ENCODE measurements at places on chromosomes 5 and 9.
A peak's percentile ranks its signal among the peaks of the same experiment; 100 is the strongest.

DNA sequence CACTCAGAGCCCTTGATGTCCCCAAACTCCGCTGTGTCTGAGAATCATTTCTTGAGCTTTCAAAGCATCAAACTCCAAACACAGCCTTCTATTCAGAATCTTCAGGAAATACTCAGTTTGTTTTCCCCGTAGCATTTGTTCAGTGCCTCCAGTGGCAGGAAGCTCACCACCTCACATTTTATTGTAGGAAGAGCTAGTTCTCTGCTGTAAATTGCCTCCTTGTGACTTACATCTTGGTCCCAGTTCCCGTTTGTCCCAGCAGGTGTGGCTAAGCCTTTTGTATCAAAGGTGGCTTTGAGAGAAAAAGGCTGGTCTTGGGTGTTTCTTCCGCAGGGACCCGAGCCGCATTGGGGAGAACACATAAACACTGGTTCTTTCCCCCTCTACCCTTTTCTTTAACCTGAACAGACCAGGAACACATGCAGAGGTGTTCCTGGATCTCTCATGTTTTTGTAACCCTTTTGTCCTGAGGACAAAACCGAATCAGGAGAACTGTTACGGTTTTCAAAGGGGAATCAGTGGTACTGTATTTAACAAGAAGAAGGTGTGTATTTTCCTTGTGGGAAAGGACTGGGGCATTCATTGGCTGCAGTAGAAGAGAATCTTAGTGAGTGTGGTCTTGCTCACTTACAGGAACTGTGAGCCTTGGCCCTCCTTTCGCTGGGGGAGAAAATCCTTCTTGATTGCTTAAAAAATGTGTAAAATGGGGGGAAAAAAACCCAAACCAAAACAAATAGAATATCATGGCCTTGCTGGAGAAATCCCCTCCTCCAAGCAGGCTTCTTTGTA, 1.9 kb downstream of the OSMR start:
- DNase-seq, result no peak

DNA sequence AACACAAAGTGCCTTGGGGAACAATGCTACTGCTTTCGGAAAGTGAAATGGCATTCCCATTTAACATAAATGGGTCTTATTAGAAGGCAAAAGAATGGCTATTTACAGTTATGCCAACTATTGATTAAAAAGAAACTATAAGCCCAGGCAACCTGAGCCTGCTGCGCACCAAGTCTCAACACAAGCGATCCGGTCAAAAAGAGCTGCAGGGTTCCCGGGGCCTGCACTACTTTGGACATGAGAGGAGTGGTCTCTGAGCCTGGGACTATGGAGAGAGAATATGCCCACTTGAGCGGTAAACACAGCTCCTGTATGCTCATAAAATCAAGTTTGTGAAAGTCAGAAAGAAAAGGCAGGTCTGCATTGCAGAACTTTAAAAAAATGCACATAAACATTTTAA, 660.7 kb downstream of the EFNA5 start:
- no peak for DNase-seq

DNA sequence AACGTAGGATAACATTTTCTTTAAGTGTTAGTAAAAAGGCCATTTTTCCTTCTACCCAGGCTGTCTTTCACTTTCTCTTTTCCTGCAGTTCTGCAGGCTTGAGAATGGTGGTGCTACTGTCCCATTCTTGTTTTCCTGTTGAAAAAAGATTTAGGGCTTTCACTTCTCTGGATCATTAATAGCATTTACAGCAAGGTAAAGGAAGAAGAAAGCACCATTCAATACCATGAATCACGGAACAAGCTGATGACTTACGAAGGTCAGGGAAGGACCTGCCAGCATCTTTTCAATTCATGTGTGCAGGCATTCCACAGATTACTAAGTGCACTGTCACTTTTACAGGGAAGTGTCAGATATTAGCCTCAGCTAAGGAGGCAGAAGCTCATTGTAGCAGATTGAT, 292.8 kb downstream of the YTHDC2 start:
- DNase-seq, result peak; percentile 2

- DNase-seq, result no peak
These were observed 102.5 kb upstream of the SLC44A1 start for GRCh38 chr9:105141976-105142250.

- no peak for DNase-seq
These were observed 49.9 kb downstream of the ADAMTS12 start for GRCh38 chr5:33841891-33842290.

DNA sequence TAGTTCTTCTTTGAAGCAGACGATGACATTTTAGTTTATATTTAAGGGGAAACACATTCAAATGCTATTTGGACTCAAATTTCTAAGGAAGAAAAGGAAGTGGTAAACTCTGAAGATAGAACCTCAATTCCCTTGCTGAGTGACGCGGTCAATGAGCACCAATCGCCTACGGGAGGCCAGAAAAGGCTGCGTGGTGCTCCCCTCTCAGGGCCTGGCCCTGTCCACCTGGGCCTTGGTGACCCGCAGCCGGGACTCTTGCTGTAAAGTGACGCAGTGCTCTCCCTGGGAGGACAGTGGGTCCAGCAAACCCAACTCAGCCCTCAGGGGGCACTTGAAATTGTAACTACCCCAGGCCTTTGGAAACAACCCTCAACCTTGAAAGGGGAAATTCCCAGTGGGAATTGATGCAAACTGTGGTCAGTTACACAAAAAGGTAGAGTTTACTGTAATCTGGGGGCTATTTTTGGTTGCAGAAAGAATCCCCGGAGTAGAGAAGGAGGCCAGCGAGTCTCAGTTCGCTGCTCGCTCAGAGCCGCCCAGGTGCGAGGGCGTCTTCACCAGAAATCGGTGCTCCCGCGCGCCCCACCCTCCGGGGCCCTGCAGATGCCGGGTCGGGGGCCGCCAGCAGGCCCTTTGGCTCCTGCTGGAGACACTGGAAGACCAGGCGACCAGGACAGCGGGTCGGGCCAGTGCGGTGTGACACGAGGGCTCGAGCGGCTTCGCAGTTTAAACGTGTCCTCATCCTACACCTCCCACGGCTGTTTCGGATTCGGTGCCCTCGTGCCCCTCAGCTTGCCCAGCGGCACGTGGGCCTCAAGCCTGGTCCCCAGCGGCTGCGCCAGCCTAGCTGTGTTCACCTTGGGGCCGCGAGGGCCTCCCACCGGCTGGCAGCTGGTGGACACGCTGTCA, 1.4 kb upstream of the ANKRD33B start:
- DNase-seq, result no peak

GRCh38 chr9:12863618-12864017, 88.8 kb downstream of the LURAP1L start:
- no peak for DNase-seq

GRCh38 chr5:168198359-168198758, 93.1 kb upstream of the WWC1 start:
- DNase-seq, result no peak

- DNase-seq, result no peak
These were observed 298.5 kb upstream of the ATP10B start for GRCh38 chr5:161150441-161150988.

DNA sequence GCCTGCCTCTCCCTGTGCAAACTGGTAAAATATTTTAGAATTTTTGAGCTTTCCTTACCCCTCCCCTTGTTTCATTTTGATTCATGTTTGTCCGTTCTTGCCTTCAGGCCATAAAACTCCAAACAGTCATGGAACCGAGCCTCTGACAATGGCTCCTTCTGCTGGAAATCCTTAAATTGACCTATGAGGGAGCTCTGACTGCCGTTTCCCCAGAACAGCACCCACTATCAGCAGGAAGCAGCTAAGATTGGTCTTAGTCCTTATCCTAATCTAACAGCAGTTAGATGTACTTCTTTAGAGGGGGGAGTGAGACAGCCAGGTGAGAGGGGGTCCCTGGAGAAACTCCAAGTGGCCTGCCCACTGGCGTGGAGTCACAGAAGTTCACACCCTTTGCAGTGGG, 106.7 kb downstream of the FAM174A start:
- DNase-seq, result no peak

DNA sequence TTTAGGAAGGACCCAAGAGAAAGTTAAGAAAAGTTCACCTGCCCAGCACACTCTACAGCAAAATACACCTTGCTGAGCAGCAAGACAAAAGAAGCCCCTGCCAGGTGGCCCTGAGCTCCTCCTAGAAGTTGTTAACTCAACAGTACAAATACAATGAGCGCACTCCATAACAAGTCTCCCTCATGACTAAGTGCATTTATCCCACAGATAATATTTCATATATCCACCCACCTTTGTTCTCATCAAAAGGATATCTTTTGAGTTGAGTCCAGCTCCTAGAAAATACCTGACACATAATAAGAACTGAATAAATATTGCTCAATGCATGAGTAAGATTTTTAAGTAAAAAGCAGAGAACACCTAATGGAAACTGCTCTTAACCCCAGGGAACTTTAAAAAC, 73.3 kb downstream of the ABCA1 start:
- no peak for DNase-seq

GRCh38 chr5:114407783-114408182, 45.9 kb downstream of the KCNN2 start:
- no peak for DNase-seq
